ENCODE measurements at places on chromosomes 2 and 18. TPM values are rescaled to one million over a fixed set of nuclear protein-coding genes. Genes with fewer than 3 reads are reported as not detected.

The SCN2A gene
- total RNA-seq: 0.25 TPM

The IL36B gene
- total RNA-seq: not detected

The UGT1A5 gene
- total RNA-seq: not detected

The SOX11 gene
- 0.02 TPM for total RNA-seq

The PRSS56 gene
- not detected for total RNA-seq

The ABCG5 gene
- total RNA-seq: not detected

The IL1B gene
- not detected for total RNA-seq

Measured in HCT116 (cell line).